Common myeloid progenitor, CD34-positive (primary cell): ENCODE measurements at places on chromosomes 5 and 9.

- DNase-seq = peak; percentile 34
These were observed 88.2 kb downstream of the PTPN3 start for GRCh38 chr9:109409773-109410397.

- no peak for DNase-seq
These were observed 60.5 kb upstream of the C5orf46 start for GRCh38 chr5:147966829-147967228.

DNA sequence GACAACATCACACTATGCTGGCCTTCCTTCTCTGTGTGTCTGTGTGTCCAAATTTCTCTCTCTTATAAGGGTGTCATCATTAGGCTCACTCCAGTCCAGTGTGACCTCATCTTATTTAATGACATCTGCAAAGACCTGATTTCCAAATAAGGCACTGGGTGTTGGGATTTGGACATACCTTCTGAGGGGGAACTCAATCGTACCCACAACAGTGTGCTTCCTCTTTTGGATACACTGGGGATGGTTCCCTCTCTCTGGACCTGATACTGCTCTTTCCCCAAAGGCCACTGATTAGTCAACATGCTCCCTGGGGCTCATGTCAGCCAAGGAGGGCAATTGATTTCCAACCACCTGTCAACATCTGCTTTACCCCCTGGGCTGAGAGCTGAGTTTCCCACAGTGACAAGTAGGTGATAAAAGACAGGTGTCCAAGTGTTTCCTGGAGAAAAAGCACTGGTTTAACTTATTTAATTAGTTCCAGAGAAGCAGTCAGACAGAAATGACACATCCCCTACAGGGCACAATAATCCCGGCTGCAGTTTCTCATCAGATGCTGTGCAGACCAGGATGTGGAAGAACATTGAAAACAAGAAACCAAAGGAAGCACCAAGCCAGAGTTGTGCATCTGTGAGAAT lies 17.8 kb upstream of the CEP72 start:
- no peak for DNase-seq

- no peak for DNase-seq
These were observed 194.8 kb downstream of the FBXL7 start for GRCh38 chr5:15694696-15695214.
